ENCODE measurements at places on chromosomes 4 and X.

GRCh38 chr4:31877429-31877828 lies 1157.3 kb downstream of the PCDH7 start:
- DNase-seq, result no peak

GRCh38 chr4:99961711-99962110 lies 11.6 kb upstream of the H2AZ1 start:
- no peak for DNase-seq

GRCh38 chr4:47386561-47387235 lies 76.8 kb downstream of the COMMD8 start:
- no peak for DNase-seq

- DNase-seq, result no peak
Observed at GRCh38 chrX:73268463-73268862, 53.8 kb upstream of the NAP1L2 start.

- no peak for DNase-seq
Observed at GRCh38 chrX:115311139-115311538, 21.6 kb downstream of the LUZP4 start.

GRCh38 chrX:73447311-73447794 lies 500 bp downstream of the CDX4 start:
- DNase-seq, result no peak

DNA sequence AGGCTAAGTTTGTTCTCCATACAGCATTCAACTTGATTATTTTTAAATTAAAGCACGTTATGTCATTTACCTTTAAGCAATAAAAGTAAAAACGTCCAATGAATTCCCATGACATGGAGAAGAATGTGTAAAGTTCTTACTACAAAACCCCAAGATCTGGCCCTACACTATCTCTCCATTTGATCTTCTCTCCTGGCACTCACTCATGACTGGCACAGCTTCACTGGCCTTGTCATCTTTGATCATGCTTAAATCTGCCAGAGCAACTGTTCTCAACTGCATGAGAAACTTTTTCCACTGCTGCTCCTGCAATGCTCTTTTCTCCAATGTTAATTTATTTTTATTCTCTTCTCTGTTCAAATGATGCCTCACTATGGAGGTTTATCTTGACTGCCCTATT lies 1109.0 kb upstream of the IGFBP7 start:
- no peak for DNase-seq

GRCh38 chr4:186192066-186192612 lies 772 bp downstream of the CYP4V2 start:
- peak; percentile 71 for DNase-seq

GRCh38 chr4:1226144-1226481 lies 22.8 kb downstream of the CTBP1 start:
- DNase-seq, result no peak

GRCh38 chr4:21226637-21227538 lies 526.6 kb downstream of the PACRGL start:
- no peak for DNase-seq

GRCh38 chrX:70969635-70970481 lies 39.0 kb upstream of the SLC7A3 start:
- no peak for DNase-seq

- DNase-seq, result peak; percentile 67
Observed at GRCh38 chrX:131262738-131263679, 26.1 kb downstream of the IGSF1 start.

- no peak for DNase-seq
Observed at GRCh38 chrX:125810856-125811255, 355.2 kb downstream of the DCAF12L2 start.

GRCh38 chrX:39152106-39152649 lies 350.9 kb downstream of the MID1IP1 start:
- peak; percentile 34 for DNase-seq

DNA sequence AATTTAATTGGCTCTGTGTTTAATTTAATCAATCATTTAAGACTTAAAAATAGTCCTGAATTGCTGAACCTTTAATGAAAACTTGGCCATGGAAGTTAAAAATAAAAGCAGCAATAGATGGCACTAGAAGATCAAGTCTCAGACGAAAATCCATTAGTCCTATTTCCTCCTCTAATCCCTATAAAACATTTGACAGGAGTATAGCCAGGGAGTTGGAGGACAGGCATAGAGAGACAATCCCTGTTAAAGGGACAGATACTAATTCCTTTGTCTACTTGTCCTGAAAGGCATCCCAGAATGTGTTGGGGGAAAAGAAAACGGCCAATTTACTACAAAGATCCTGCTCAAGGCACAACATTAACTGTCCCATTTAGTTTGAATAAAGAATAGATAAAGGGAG lies 276.3 kb upstream of the TACR3 start:
- peak; percentile 85 for DNase-seq

GRCh38 chrX:71099736-71100135 lies 4.1 kb downstream of the FOXO4 start:
- no peak for DNase-seq

DNA sequence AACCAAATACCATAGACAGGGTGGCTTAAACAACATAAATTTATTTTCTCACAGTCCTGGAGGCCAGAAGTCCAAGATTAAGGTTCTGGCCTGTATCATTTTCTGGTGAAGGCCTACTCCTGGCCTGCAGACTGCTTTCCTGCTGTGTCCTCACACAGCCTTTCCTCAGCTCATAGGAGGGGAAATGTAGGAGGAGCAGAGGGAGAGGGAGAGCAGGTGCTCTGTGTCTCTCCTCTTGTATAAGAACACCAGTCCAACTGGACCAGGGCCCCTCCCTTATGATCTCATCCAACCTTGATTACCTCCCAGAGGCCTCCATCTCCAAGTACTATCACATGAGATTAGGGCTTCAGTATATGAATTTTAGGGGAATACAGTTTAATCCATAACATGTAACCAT lies 34.3 kb downstream of the RAPGEF2 start:
- DNase-seq, result no peak

- DNase-seq, result no peak
Observed at GRCh38 chr4:130197946-130198345, 1102.0 kb downstream of the C4orf33 start.

GRCh38 chr4:47737326-47737725 lies 100.5 kb downstream of the CORIN start:
- DNase-seq, result no peak

DNA sequence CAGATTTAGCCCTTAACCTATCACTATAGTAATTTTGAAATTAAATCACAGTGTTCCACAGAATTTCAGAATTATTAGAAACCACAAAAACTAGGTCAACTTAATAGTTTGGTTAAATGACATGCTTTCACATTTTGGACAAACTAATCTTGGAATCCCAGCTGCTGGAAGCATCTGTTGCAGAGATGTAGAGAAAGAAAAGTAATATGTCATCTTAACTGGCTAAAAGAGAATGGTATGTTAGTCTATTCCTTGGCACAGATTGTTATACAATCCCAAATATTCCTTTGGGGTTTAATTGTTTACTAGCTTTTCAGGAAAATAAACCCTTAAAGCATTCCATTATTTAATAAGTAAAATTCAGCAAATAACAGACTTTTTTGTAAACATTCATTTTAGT lies 519.9 kb downstream of the IL15 start:
- no peak for DNase-seq

DNA sequence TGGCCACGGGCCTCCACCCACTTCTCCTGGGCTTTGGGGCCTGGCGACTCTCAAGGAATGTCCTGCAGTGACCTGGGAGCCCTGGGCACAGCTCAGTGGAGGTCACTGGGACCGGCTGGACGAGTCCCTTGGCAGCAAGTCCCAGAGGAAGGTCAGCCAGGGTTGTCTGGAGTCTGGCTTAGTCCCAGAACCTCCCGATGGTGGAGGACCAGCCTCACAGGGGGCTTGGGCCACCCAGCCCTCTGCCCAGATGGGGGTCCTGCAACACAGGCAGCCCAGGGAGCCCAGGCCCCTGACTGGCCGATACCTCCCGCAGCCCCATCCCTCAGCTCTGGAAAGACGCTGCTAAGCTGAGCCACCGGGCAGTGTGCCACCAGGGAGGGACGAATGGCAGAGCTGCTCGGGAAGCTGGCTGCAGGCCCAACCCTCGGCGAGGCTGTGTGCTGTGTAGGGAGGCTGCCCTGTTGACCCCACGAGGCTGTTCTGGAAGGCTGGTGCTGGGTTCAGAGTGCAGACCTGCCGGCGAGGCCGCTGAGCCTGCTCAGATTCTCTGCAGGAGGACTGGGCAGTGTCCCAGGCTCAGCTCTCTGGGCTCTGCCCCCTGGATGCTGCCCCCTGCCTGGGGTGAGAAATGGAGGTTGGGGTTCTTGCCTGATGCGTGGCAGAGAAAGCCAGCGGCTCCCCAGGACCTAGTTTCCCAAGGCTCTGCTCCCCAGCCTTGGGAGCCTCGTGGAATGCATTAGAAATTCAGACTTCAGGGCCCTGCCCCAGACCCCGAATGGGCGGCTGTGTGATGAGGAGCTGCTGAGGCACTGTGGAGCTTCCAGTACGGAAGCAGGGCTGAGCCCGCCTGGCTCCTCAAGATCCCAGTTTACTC lies 61.7 kb downstream of the ADRA2C start:
- no peak for DNase-seq

GRCh38 chr4:7906171-7906701 lies 33.4 kb downstream of the AFAP1 start:
- no peak for DNase-seq

GRCh38 chr4:40502220-40502619 lies 127.4 kb downstream of the RBM47 start:
- DNase-seq, result no peak

- DNase-seq, result peak; percentile 42
Observed at GRCh38 chrX:131288738-131289511, at the start of gene IGSF1. Gene IGSF1, minus strand, starts transcription at chrX:131289306. Its CDS starts 2,632 bp downstream, at chrX:131286674.

DNA sequence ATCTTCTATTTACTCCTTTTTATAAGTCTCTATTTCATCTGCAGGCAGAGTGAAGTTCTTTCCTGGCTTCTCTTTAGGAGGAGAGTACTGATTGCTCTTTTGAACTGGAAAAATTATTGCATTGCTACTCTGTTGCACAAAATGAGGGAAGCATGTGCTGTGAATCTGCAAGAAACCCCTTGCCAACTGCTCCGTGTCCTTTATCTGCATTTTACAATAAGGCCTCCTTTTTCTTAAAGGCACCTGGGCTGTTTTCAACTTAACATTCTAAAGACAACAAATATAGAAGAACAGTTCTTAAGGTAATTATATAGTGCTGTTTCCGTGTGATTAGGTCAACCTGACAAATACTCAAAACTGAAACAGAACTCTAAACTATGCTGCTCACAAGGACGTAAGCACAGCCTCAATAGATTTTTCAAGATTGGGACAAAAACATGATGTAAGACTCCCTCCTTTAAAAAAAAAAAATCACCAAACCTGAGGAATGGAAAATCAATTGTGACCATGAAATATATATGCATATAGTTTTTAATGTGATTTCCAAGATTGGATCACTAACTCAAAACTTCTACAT lies 716.6 kb upstream of the INTU start:
- no peak for DNase-seq

DNA sequence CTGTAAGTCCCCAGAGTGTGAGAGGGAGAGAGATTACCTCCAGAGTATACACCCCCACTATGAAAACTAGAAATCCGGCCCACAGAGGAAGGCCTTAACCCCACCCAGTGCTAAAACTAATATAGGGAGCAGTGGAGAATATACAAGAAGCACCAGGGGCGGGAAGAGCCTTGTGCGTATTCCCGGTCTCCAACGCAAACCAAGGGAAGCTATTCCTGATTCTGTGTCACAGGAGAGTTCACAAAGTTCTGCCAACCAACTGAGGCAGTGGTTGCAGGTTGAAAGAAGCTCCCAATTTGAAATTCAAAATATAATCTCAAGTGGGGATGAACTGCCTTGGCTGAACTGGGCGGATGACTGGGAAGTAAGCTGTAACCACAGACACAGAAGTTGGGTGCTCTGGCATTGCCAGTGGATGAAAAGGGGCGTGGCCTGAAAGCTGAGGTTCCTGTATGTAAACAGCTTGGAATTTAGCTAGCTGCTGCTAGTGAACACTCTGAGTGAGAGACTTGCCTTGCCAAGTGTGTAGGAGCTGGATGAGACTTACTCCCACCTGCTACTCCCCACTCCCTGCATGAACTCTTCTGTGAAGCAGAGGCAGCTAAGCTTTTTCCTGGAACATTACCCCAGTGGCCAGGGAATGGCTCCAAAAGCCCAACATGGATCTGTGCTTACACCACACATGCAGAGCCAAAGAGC lies 32.7 kb downstream of the ELF2 start:
- no peak for DNase-seq

GRCh38 chr4:1502501-1502886 lies 96.3 kb upstream of the NKX1-1 start:
- no peak for DNase-seq

DNA sequence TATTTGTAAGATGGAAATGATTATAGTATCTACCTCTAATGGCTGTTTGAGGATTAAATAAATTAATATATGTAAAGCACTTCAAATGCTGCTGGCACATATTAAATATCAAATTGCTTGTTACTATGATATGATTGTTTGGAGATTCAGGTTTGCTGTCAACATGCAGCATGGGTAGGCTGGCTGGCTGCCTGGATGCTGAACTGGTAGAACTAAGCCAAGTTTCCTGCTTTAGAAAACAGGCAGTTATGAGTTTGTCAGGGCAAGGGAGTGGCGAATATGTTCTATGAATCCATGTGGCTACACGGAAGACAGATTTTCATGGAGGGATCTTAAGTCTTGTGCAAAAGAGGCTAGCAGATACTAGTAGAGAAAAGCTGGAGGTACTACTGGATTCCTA lies 239.6 kb downstream of the GBA3 start:
- DNase-seq, result no peak

DNA sequence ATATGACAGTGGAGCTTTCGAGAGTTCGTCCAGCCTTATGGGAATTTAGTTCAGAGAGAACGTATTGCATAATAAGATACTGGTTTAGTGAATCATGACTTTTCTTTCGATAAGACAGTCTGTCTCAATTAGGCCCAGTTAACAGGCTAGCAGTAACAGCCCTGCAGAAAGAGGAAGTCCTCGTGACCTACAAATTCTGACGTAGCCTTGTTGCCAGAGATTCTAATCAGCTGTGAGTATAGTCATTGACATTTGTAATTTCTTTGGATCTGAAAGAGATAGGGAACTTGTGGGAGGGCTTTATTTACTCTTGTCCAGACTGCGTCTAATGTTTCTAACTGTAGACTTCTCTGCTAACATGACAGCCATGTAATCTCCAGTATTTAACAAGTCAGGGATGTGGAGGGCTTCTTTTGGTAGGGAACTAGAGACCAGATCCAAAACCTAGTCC lies 15.8 kb downstream of the ART3 start:
- peak; percentile 84 for DNase-seq

GRCh38 chr4:182155806-182156205 lies 87.4 kb upstream of the TENM3 start:
- no peak for DNase-seq

GRCh38 chr4:5037553-5038551 lies 13.4 kb upstream of the STK32B start:
- DNase-seq, result peak; percentile 9

GRCh38 chrX:4547213-4547836 lies 833.9 kb upstream of the PRKX start:
- peak; percentile 50 for DNase-seq
